ENCODE measurements at places on chromosomes 11 and 22. TPM values are rescaled to one million over a fixed set of nuclear protein-coding genes. Genes with fewer than 3 reads are reported as not detected.

OLFML1 gene
- 5.3 TPM for total RNA-seq

KCTD17 gene
- 50.2 TPM for total RNA-seq

LRRC32 gene
- 33.5 TPM for total RNA-seq

CCDC179 gene
- total RNA-seq = not detected

PTGDR2 gene
- total RNA-seq = 0.89 TPM

All from cardiac septum (tissue), 1 donor.